ENCODE measurements at places on chromosomes 3 and 15.

DNA sequence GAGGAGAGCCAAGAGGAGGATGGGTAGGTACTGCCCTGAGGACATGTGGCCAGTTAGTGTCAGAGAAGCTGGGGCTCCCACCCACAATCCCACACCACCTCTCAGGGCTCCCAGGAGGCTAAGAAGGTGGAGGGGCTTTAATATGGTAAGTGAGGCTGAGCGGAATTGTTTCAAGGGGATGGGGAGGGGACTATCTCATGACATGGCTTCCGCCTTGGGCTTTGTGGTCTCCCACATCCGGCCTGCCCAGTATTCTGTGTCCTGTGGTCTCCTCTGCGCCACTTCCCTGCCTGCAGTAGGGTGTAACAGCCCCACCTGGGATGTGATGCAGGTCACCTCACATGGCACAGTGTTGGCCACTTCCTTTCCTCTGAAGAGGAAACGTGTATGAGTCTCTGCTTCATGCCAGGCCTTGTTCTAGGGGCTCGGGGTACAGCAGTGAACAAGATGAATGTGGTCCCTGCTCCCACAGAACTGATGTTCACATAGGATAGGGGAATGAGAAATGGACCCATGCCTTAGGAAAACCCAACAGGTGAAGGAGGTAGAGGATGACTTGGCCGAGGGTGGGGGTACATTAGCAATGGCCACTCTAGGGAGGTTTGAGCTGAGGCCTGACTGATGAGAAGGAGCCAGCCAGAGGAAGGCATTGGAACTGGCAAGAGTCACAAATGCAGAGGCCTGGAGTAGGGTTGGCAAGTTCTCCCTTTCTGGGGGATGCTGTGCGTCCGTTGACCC, 3.2 kb downstream of the NEIL1 start:
- DNase-seq = no peak

GRCh38 chr15:41666353-41666920, 6.2 kb downstream of the MGA start:
- DNase-seq = no peak

- no peak for DNase-seq
Measured at GRCh38 chr3:17515445-17516234, 226.8 kb downstream of the TBC1D5 start.

GRCh38 chr3:188111002-188111584, 42.9 kb upstream of the LPP start:
- no peak for DNase-seq

DNA sequence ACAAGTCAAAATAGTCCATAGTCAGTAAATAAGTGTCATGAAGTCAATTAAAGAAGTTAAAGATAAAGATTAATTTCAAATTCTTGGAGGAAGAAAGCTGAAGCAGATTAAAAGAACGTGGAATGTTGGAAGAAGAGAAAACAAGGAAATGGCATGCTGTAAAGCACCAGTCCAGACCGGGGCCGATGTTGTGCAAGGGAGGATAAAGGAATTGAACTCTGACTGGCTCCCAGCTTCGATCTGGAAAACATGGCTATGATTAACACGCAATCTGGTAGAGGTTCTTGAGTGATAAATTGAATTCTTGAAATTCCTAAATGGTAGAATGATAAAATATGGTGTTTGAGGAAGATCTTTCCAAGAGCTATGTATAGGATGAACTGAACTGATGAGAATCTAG, 194.4 kb downstream of the MEIS2 start:
- DNase-seq = no peak

DNA sequence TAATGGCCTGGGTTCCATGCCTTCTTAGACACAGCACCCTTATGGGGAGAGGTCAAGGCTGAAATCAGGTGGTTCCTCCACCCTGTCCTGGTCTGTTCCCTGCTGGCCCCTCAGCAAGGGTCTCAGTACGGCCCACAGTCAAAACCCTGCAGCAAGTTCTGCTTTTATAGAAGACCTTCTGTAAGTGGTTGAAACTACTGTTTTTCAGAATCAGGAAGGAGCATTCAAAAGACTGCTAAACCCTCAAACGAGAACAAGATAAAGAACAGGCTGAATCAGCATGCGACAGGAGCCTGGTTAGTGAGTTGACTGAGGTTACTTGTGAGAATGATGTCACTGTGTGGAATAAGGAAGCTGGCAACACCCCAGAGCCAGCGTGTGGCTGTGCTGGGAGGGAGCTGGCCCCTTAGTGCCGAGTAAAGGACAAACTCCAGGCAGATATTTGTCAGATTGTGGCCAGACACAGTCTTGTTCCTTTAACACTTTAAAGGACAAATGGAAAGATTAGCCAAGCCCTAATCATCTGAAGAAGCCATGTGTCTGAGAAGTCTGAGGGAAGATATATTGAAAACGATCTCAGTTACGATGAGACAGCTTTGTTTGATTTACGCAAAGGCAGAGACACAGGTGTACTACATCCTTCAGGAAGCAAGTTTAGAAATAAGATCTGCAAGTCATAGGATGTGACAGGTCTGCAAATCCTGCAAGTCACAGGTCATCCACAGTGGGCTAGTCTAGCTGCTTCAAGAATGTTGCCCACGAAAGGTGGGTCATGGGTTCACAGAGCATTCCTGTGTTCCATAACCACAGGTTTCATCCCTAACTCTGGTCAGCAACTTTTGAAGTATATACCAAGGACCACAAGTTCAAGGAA, 54.0 kb downstream of the B3GNT5 start:
- DNase-seq = no peak

GRCh38 chr3:176916777-176917176, 280.5 kb downstream of the TBL1XR1 start:
- no peak for DNase-seq

DNA sequence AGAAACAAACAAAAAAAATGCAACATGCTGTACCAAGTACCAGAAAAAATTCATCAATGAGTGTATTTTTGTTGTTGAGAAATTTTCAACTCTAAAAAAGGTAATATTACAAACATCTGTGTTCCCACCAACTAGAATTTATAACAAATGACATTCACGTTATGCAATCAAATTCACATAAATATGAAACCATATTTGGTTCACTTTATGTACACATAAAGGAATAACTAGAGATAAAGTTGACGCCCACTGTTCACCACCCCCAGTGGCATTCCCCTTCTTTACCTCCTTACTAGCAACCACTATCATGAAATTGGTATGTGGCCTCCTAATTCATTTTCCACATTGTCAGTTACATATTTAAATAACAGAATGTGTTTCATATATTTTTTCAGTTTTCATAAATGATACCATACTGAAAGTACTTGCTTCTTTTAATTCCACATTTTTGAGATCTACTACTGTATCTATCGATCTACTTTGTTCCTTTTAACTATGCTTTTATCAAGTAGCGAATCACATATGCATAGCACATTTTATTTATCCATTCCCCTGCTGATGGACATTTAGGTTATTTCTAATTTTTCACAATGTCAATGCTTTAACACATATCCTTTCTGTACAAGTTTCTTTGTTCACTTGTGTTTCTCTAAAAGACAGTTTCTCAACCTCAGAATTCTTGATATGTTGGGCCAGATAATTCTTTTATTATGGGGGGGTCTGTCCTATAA, 34.5 kb downstream of the TBC1D5 start:
- no peak for DNase-seq

GRCh38 chr3:128217702-128218547, 64.6 kb downstream of the EEFSEC start:
- no peak for DNase-seq

- DNase-seq = no peak
Measured at GRCh38 chr3:62149962-62150361, 223.4 kb downstream of the FEZF2 start.

- DNase-seq = peak; percentile 42
Measured at GRCh38 chr3:112948346-112948838, 26.5 kb downstream of the CD200R1 start.

DNA sequence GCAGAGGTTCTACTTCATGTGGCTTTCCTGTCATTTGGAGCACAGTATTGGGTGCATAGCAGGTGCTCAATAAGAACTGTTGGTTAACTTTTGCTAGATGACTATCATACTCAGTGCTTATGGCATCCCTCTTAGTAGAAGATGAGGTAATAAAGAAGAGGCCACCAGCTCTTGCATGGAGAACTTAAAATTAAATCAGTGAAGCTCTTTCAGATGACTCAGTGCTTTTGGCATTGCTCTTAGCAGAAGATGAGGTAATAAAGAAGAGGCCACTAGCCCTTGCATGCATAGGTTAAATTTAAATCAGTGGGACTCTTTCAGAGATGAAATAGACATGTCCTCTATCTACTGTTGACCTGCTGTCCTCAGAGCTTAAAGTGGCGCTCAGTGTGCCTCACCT, 109.4 kb upstream of the FGF7 start:
- DNase-seq = no peak

- DNase-seq = no peak
Measured at GRCh38 chr3:156551261-156551660, 3.7 kb downstream of the SSR3 start.

GRCh38 chr3:29138171-29138570, 142.7 kb upstream of the RBMS3 start:
- DNase-seq = no peak

GRCh38 chr15:59282515-59283337, 76.1 kb downstream of the LDHAL6B start:
- no peak for DNase-seq

- DNase-seq = no peak
Measured at GRCh38 chr3:38834110-38834509, 18.1 kb upstream of the SCN10A start.

DNA sequence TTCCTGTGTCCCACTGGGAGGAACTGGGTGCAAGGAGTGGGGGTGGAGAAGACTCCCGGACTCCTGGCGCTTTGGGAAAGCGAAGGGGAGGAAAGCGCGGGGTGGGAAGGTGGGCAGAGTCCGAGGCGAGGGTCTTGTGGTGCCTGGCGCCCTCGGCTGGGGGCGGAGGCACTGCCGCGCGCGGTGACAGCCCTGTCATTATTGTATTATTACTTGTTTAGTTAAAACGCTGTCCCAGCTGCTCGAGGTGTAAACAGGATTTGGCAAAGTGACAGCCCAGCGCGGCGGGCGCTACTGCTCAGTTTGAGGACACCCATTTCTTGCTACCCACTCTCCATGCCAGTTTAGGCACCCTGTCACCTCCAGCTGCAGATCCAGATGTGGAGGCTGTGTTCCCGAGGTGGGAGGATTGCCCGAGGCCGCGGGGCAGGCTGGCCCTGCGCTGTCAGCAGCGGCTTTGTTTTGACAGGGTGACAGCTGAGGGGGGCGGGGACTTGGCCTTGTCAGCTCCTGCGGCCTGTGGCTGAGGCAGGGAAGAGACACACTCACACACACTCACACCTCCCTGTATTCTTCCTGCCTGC, 1.0 kb downstream of the KAT2B start:
- peak; percentile 95 for DNase-seq

DNA sequence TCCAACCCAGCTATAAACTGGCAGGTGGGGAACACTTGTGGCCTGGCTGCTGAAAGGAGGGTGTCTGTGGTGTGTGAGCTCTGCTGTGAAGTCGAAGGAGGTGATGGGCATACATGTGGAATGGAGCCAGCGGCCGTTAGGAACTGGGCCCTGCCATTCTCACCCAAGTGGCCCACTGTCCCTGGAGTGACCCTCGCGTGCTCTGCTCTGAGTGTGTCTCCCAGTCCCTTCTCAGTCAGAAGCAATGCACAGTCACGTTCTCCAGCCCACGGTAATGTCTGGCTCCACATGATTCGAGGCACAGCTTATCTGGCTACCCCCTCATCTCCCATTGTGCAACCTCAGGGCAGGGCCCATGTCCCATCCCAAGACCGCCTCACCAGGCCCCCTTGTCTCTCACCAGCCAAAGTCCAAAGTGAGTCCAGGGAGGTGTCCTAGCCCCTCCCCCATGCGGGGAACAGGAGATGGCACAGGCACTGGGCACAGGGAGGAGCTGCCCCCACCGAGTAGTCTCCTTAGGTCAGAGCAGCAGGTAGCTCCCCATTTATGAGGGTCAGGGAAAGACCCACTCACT, 62.9 kb downstream of the ZNF445 start:
- DNase-seq = peak; percentile 65

GRCh38 chr15:29244123-29244522, 25.5 kb downstream of the NSMCE3 start:
- DNase-seq = no peak

DNA sequence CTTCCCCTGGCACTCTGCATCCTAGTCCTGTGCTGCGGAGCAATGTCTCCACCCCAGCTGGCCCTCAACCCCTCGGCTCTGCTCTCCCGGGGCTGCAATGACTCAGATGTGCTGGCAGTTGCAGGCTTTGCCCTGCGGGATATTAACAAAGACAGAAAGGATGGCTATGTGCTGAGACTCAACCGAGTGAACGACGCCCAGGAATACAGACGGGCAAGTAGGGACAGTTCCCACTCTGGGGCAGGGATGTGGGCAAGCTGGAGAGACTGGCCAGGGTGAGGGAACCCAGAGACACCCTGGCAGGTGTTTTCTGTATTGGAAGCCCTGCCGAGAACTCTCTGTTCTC, 247 bp downstream of the FETUB start:
- DNase-seq = no peak

DNA sequence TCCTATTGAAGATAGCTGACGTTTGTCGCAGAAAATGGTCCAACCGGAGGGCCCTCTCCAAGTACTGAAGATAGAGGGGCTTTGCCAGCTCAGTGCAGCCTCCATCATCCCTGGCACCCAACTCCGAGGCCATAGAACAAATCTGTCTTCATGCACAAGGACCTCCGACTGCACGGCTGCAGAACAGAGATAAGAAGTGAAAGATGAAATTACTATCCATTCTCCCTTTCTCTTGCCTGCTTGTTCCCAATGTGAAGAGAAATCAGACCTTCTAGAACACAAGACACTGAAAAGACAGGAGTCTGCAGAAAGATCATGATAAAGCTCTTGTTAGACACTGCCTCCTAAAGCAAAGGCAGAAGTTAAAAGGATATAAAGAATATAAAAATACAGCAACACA, 19.9 kb downstream of the INO80 start:
- no peak for DNase-seq

DNA sequence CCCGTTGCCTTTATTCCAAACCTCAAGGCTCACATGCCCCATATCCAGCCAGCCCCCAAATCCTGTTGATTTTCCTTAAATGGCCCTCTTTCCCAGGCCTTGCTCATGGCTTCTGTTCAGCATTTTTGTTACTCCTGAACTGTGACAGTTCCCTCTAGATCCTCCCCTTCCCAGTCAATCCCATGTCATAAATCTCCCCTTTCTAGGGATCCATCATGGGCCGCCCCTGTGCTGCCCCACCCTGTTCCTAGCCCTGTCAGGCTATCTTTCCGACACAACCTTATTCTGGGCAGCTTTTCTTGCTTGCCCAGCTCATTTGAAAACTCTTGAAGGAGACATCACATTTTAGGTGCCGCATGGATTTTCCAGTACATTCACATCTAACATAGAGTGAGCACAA, 84.8 kb downstream of the TLE3 start:
- no peak for DNase-seq

DNA sequence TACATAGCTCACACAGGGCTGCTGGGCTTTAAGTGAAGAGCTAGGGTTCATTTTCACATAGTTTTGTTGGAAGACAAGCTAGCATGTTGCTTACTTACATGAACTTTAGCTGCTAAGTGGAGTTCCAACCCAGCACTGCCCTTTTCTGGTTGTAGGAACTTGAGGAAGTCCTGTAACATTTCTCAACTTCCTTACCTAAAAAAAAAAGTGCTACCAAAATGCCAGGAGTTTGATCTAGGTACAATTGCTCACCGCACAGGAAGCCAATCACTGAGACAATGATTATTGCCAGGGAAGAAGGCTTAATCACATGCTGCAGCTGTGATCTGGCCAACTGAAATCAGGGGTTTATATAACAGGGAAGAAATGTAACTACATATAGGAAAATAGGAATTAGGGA, 52.8 kb downstream of the IL12A start:
- no peak for DNase-seq

All from posterior cingulate gyrus (tissue), 11 donors.